ENCODE measurements at places on chromosomes 12 and 14.

- DNase-seq: no peak
Measured at GRCh38 chr12:106712768-106713167, 61.7 kb upstream of the RIC8B start.

DNA sequence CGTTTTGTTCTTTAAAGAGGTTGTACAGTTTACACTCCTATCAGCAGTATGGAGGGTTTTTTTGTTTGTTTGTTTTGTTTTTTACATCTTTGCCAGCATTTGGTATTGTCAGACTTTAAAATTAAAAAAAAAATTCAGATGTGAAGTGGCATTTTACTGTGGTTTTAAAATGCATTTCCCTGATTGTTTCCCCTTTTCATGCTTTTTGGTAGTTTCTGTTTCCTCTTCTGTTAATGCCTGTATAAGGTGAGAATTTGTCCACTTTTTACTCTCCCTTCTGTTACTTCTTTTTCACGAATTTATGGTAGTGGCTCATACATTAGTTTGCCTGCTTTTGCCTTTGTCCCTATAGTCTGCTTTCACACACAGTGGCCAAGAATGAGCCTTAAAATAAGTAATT is 36.6 kb downstream of the MNAT1 start:
- DNase-seq: no peak

GRCh38 chr12:131116468-131117117 is 162.9 kb downstream of the ADGRD1 start:
- no peak for DNase-seq

- DNase-seq: no peak
Measured at GRCh38 chr12:7241404-7242005, 52.0 kb downstream of the PEX5 start.

DNA sequence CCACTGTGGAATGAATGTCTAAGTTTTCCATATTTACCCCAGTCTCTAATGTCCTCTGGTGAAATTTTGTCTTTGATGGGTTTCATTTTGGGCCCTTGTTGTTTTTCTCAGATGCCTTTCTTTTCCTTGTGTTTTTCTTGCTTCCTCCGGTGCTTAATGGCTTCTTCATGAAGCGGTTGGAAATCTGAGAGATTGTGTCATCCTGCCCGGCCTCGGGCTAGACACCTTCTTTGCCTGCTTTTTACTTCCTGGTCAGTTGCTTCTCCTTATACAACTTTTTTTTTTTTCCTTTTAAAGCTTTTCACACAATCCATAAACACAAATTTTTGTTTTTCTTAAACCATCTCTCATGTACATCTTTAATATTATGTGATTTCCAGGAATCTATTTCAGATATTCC is 7.1 kb downstream of the ETV6 start:
- DNase-seq: no peak

GRCh38 chr14:103890821-103891666 is 37.2 kb upstream of the TDRD9 start:
- DNase-seq: no peak

GRCh38 chr12:90449611-90450010 is 505.4 kb downstream of the CCER1 start:
- DNase-seq: no peak

GRCh38 chr14:66496911-66497310 is 10.7 kb downstream of the CCDC196 start:
- DNase-seq: no peak

DNA sequence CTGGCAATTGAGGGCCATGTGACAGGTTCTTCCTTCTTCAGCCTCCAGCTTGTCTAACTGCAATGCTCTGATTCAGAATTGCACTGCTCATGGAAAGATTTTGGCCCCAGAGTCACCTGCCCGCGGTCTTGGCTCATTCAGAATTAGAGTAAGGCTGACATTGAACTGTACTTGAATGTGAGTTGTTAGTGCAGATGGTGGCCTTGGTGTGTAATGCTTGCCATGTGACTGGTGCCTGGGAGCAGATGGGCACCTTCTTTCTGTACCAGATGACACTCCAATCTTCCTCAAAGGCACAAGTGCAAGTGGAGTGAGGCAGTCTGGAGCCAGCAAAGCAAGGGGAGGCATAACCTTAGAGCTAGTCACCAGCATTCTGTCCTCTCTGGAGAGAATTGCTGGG is 36.5 kb upstream of the ANO4 start:
- DNase-seq: no peak

All from naive thymus-derived CD8-positive, alpha-beta T cell (primary cell).